Posterior vena cava (tissue), 2 donors: ENCODE measurements at places on chromosomes 3 and 15. TPM values are rescaled to one million over a fixed set of nuclear protein-coding genes. Genes with fewer than 3 reads are reported as not detected.

DNA sequence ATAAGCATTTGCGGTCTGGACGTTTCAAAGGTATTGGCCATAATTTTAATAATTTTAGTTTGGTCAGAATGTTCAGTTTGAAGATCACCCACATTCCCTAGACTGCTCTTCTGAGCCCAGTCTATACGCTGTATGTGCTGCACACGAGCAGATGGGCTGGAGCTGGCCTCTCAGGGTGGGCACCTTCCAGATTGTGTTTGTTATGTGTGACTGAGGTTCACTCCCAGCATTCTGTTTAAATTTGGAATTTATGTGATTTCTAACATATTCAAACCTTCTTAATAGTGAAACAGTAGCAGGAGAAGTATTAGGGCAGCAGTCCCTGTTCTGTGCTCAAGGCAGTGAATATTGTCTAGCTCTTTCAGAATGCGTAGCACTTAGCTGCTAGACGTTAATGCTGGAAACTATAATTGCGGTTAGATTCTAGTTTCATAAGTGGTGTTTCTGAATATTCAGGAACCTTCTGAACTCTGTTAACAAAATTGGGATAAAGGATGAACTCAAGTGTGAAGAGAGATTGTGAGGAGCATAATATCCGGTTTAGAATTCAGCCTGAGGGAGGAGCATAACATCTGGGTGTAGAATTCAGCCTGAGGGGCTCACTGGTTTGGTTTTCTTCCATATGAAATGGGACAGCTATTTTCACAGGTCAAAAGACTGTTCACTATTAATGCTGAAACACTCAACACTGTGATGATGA is 68.6 kb upstream of the RPL35A start:
- DNase-seq, result no peak

- DNase-seq, result no peak
These were observed 51.8 kb downstream of the CYP11A1 start for GRCh38 chr15:74315626-74316025.

GRCh38 chr3:138066972-138067371 is 48.4 kb downstream of the DZIP1L start:
- DNase-seq, result no peak

DNA sequence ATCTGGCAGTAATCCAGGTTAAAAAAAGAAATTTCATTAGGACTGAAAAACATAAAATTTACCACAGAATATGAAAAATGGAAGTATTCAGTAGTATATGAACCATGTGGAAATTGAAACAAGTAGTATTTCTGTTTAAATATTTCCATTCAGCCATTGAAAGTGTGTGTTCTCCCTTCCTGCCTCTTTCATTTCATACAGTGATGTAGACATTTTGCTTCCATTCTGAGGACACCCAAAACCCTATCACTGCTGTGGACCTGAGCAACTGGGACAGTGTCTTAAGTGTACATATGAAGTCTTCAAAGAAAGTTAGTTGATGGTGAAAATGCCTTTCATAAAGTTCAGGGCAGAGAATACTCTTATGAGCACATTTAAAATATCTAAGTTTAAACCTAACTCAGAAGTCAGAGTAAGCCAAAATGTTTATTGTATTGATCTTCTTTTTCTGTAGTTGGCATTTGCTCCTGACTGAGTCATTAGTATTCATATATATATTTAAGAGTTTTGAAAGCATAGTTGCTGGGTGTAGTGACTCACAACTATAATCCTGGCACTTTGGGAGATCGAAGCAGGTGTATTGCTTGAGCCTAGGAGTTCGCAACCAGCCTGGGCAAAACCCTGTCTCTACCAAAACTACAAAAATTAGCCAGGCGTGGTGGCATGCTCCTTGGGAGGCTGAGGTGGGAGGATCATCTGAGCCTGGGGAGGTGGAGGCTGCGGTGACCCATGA is 198.8 kb downstream of the KLHL25 start:
- DNase-seq, result no peak

BNIP2 gene
- 110 TPM for total RNA-seq

TPRG1 gene
- total RNA-seq, result 14.2 TPM

PRRT3 gene
- 2.7 TPM for total RNA-seq

ANKRD63 gene
- not detected for total RNA-seq
